ENCODE measurements at places on chromosomes 13 and 19.

- DNase-seq = no peak
Observed at GRCh38 chr19:442085-442484, 18.7 kb downstream of the SHC2 start.

GRCh38 chr19:19305066-19305465 is 15.2 kb downstream of the SUGP1 start:
- DNase-seq = no peak

GRCh38 chr19:522726-523125 is 8.8 kb upstream of the CDC34 start:
- no peak for DNase-seq

DNA sequence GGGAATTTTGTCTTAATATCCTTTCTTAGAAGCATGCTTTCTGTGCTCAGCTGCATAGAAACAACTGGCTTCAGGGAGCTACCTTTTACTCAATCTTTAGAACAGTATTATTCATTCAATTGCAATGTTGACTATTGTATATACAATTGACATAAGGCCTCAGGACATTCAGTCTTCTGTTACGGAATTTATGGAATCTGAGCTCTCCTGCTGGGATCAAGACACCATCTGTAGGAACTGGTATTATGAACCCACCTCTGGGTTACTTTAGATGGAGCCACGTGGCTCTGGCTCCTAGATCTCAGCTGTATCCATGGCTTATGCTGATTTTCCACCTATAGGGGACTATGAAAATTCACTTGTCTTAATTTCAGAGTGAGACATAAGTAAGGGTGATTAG is 716.2 kb upstream of the GPC6 start:
- peak; percentile 68 for DNase-seq

GRCh38 chr19:37817180-37817981 is 38.0 kb upstream of the ZNF573 start:
- peak; percentile 10 for DNase-seq

GRCh38 chr13:81493144-81493543 is 1152.2 kb upstream of the SPRY2 start:
- no peak for DNase-seq

DNA sequence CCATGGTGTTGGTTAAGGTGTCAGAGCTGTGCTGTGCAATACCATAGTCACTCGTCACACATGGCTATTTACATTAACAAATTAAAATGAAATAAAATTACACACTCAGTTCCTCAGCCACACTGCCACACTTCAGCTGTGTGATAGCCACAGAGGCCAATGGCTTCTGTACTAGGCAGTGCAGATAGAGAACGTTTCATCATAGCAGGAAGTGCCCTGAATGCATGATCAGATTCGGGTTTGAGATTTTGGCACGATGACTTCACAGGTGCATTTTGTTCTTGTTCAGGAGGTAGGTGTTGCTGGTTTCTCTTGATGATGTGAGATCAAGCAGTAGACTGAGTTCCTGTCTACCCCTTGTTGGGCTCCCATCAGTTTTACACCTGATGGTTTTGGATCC is 6.5 kb downstream of the ARMC6 start:
- DNase-seq = no peak

GRCh38 chr19:51595190-51596175 is 24.4 kb downstream of the ZNF175 start:
- no peak for DNase-seq

- DNase-seq = no peak
Observed at GRCh38 chr13:24035411-24035810, 125.1 kb upstream of the SPATA13 start.

- DNase-seq = peak; percentile 29
Observed at GRCh38 chr13:33217256-33217655, 68.3 kb downstream of the STARD13 start.

DNA sequence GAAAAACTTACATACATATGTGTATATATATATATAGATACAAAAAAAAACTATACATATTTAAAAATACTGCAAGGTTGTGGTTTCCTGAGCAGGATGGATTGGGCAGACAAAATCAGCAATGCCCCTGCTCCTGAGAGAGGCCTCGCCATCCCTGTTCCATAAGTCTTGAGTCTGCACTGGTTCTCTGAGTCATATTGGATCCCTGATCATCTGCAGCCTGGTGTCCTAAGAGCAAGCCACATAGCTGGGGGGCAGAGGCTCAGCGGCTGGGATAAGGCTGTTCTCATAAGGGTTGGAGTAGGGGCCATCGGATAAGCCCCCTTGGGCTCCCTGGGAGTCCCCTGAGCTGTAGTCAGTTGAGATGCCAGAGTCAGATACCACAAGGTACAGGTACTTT is 3.3 kb downstream of the SWSAP1 start:
- peak; percentile 21 for DNase-seq

DNA sequence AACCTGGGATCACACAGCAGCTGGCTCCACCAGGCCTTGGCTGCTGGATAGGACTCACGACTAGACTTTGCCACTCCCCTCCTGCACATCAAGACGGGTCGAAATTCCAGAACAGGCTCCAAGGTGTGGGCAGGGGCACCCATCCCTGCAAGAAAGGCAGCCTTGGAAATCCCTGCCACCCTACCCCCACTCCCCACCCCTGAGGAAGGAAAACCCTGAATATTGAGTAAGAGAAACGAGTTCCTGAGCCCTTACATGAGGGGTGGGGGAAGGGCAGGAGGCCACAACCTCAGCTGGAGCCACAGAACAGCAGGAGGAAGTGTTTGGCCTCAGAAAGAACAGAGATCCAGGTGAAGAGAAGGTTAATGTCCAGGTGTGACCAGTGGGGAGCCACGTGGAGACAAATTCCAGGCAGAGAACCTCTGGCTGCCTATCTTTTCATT is 20.1 kb downstream of the DEDD2 start:
- no peak for DNase-seq

GRCh38 chr19:3821156-3821555 is 35.0 kb upstream of the MATK start:
- DNase-seq = no peak

- no peak for DNase-seq
Observed at GRCh38 chr13:53043398-53043797, 14.8 kb downstream of the OLFM4 start.

- DNase-seq = no peak
Observed at GRCh38 chr13:43346427-43346826, 323.0 kb downstream of the DNAJC15 start.
